Posterior cingulate gyrus (tissue), 11 donors: ENCODE measurements at places on chromosomes 2 and 18.

GRCh38 chr18:44678725-44679055, 2.0 kb upstream of the SETBP1 start:
- no peak for DNase-seq

GRCh38 chr2:73099486-73099885, 13.3 kb downstream of the RAB11FIP5 start:
- no peak for DNase-seq

DNA sequence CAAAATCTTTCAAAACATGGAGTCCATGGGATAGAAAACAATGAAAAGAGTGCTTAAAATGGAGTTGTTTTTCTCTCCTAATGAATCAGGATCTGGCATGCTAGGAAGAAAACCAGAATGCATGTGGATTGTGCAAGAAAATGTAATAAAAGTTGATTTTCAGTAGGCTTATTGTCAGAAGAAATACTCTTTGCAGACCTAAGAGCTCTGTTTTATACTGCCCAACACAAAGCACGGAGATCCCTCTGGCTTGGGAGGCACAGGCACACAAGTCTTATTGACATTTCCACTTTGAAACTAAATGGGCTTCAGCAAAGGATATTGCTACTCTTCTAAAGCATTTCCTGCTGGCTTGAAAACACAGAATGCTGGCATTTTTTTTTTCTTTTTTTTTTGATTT, 15.5 kb upstream of the DAPL1 start:
- DNase-seq = no peak

GRCh38 chr2:219104107-219105035, 43.6 kb upstream of the IHH start:
- DNase-seq = no peak

- no peak for DNase-seq
Measured at GRCh38 chr2:236236559-236237452, 27.4 kb downstream of the ASB18 start.

DNA sequence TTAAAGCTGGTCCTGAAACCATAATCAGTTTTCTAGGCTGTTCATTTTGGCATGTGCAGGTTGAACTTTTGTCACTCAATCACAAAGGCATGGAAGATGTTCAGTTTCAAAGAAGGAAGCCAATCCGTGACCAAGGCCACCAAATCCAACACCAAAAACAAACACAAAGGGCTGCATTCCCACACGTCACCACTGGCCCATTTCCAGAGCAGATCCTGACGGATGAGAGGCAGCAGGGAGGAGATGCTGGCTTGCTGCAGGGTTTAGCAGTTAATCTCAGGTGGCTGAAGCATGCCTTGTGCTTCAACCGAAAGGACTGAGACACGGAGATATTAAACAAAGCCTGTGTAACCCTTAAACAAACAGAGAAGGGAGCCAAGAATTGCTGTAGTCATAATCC, 191.9 kb upstream of the CTAGE1 start:
- DNase-seq = no peak
